Left lung (tissue), 14 donors: ENCODE measurements at places on chromosomes 5 and 9. TPM values are rescaled to one million over a fixed set of nuclear protein-coding genes. Genes with fewer than 3 reads are reported as not detected.

The HRCT1 gene
- polyA plus RNA-seq: not detected

The MYOT gene
- 2.0 TPM for polyA plus RNA-seq

The CENPH gene
- 29.8 TPM for polyA plus RNA-seq

The CDKN2B-AS1 gene
- 0.23 TPM for polyA plus RNA-seq

The PCDHB16 gene
- 7.0 TPM for polyA plus RNA-seq

The FRMD3 gene
- polyA plus RNA-seq: 2.0 TPM

The PPP3R2 gene
- polyA plus RNA-seq: not detected

The CCDC192 gene
- 0.90 TPM for polyA plus RNA-seq

The EGFL7 gene
- polyA plus RNA-seq: 81.5 TPM

The TNFAIP8 gene
- polyA plus RNA-seq: 25.9 TPM

The TRUB2 gene
- polyA plus RNA-seq: 33.6 TPM

The DBH gene
- polyA plus RNA-seq: 2.2 TPM

The SLIT3 gene
- 43.7 TPM for polyA plus RNA-seq

The FAXDC2 gene
- 54.9 TPM for polyA plus RNA-seq

The SH2D3C gene
- polyA plus RNA-seq: 25.1 TPM

The IL3 gene
- not detected for polyA plus RNA-seq

The OTP gene
- not detected for polyA plus RNA-seq

The PTPN3 gene
- polyA plus RNA-seq: 7.7 TPM

The AQP7 gene
- 3.7 TPM for polyA plus RNA-seq

The PCDHGA6 gene
- 5.9 TPM for polyA plus RNA-seq

The QRFP gene
- polyA plus RNA-seq: 0.44 TPM

The ASPN gene
- 7.3 TPM for polyA plus RNA-seq

The ZFAND5 gene
- polyA plus RNA-seq: 178 TPM

The SLC4A9 gene
- polyA plus RNA-seq: not detected

The AGXT2 gene
- 0.20 TPM for polyA plus RNA-seq

The DIMT1 gene
- polyA plus RNA-seq: 33.5 TPM
